Stimulated activated CD8-positive, alpha-beta memory T cell treated with anti-CD3 and anti-CD28 coated beads, Interleukin-15, amount 100 ng/mL, for 4 hours (primary cell): ENCODE measurements at places on chromosomes 1 and 21.

DNA sequence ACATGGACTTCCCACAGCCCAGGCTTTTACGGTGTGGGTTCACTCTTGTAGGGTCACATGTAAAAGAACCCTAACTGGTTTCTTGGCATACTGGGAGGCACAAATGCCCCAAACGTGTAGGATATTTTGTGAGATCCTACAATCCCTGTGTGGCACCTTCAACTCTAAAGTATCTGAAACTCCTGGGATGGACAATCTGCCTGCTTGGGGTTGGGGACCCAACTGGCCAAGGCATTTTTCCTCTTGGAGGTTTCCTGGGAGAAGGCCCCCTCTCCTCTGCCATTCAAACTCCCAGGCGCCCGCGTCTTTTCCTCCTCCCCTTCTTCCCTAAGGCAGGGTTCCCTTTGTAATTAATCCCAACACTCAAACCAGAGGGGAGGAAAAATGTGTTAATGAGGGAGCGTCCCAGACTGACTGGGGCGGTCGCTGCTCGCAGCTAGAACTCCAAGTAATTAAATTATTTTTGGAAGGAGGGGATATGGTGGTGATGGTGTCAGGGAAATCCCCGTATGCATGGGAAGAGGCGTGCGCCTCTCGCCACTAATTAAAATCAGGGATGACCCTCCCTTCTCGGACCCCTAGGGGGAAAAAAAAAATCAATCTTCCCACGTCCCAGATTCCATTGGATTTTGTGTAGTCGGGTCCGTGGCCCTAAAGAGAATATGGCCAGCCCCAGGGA, 681 bp upstream of the VANGL2 start:
- no peak for DNase-seq

- no peak for DNase-seq
Observed at GRCh38 chr1:171421413-171422020, 63.8 kb upstream of the PRRC2C start.

- DNase-seq, result no peak
Observed at GRCh38 chr1:205301205-205301821, 20.2 kb downstream of the NUAK2 start.

DNA sequence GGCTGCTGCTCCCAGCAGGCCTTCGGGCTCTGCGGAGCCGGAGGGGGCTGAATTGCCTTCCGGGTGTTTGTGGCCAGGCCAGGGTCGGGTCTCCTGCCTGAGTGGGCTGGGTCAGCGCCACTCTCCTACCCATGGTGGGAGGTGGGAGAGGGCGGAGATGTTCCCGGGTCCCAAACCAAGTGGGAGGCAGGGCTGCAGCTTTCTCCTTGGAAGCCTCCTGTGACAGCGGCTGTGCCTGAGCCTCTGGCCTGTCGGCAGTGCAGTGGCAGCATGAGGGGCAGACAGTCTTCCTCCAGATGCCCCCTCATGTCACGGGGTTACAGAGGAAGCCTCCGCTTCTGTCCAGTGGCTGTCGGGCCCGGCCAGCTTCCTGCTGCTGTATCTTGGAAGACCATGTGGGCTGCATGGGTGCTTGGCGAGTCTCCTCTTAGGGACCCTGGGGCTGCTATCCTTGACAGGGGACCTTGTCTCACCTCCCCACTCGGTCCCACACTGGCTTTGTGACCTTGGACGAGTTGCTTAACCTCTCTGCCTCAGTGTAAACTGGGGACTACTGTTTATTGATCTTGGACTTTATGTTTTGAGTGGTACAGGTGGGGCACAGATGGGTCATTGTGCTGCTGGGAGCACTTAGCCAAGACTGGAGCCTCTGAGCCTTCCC, 4.3 kb downstream of the SKI start:
- no peak for DNase-seq

DNA sequence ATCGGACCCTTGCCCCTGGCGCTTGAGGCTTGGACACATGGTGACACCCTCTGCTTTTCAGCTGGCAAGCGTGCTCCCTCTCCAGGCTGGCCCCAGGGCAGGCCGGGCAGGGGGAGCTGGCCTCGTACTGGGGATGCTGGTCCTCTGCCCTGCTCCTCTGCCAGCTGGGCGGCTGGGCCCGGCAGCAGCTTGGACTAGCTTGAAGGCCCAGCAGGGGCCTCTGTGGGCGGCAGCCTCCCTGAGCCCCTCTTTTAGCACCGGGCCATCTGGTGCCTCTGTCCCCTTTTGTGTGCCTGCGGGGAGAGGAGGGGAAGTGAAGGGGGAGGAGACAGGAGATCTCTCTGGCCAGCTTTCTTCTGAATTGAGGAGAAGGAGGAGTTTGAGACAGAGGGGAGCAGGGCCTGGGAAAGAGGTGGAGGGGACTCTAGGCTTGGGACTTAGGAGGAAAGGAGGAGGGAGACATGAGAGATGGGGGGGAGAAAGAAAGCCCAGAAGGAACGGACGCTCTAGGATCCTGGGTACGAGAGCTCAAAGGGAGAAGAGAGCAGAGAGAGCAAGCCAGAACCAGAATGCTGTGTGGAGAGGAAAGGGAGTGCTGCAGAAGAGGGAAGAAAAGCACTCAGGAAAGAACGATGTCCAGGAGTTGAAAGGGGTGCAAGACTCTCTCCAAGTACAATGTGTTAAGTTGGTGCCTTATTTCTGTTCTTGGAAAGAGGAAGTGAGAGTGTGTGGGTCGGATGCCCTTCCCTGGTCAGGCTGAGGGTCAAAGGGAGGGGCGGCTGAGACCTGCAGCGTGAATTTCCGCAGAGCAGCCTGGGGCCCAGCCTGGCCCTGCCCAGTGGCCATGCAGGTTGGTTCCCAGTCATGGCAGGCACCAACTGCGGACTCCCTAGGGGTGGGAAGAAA, 40.3 kb downstream of the IER5 start:
- DNase-seq, result no peak

- DNase-seq, result no peak
Observed at GRCh38 chr21:34280959-34281358, 82.8 kb upstream of the KCNE2 start.

DNA sequence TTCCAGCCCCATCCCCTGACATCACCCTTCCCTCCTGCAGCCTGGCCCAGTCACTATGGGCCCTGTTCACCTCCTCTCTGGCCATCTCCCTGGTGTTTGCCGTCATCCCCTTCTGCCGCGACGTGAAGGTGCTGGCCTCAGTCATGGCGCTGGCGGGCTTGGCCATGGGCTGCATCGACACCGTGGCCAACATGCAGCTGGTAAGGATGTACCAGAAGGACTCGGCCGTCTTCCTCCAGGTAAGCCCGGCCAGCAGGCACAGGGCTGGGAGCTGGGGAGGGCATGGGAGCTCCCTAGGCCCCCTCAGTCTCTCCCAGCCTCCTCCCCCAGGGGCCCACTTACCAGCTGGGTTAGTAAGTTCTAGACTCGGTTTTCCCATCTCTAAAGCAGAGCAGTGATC, 52.1 kb downstream of the ELK4 start:
- DNase-seq, result no peak

GRCh38 chr1:25195835-25196234, 36.5 kb downstream of the SYF2 start:
- no peak for DNase-seq

GRCh38 chr1:37239225-37239740, 205.0 kb upstream of the GRIK3 start:
- no peak for DNase-seq

DNA sequence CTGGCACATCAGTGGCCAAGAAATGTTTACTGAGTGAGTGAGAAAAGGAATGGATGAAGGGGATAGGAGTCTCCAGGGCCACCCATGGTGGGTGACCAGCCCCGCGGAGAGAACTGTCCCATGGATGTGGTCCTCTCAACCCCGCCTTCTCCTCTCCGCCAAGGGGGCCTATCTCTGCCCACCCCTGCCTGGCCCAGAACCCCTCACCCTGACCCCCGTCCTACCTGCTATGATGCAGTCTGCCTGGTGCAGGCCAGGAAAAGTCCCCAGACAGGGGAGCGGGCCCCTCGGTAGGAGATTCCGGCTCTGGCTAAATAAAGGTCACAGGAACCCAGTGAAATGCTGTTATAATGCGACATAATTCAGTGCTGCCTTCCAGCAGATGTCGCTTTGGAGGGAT, 107.6 kb downstream of the PTPRU start:
- DNase-seq, result no peak

DNA sequence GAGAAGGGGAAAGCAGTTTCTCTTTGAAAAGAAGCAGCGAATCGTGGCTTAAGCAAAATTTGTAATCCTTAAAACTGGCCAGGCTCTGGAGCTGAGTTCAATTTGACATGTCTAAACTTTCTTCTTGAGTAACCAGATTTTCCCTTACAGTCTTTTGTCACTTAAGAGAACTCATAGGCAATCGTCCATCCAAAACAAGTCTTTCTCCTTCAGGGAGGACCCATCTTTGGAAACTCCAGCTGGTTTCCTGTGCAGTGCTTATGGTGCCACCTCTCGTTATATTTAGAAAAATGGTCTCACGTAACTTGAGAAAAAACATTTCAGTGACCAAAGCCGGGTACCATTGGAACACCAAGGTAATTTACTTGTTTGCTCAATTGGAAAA, 1.8 kb upstream of the PTTG1IP start:
- no peak for DNase-seq
